GM23248 (cell line): ENCODE measurements at places on chromosomes 2 and 18. TPM values are rescaled to one million over a fixed set of nuclear protein-coding genes. Genes with fewer than 3 reads are reported as not detected.

The LINC00305 gene
- not detected in 2 replicates for polyA plus RNA-seq

The DLGAP1 gene
- polyA plus RNA-seq = 0.13 and 0.29 TPM in 2 replicates

The FBXO15 gene
- polyA plus RNA-seq = 0.54 and 1.1 TPM in 2 replicates

The ACVR2A gene
- polyA plus RNA-seq = 32.0 and 33.1 TPM in 2 replicates

- H3K27me3 ChIP-seq = no peaks in the 10 kb centered on the region
- DNase-seq = no peak
Observed at GRCh38 chr2:64853306-64853705, 135.9 kb upstream of the SLC1A4 start.

DNA sequence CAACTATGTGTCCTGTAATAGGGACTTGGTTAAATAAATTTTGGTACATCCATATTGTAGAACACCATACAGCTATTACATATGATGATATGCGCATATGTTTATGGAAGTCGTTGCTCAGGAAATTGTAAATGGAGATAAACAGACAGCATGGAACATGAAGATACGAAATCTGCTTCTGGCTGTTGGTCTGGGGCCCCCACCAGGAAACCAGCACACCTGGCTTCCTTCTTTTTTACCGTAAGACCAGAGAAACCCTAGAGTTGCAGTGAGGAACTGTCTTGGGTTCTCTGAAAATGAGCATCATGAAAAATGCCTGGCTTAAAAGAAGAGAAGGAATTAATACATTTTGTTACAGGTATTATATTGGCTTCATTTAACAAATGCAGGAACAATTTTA is 40.8 kb downstream of the SPTBN1 start:
- peaks cover 8% of the 10 kb centered on the region for H3K4me1 ChIP-seq
- H3K36me3 ChIP-seq = no peaks in the 10 kb centered on the region
- no peak overlapping the region for H3K27ac ChIP-seq
- no peak for DNase-seq
- H3K27me3 ChIP-seq = no peaks in the 10 kb centered on the region

DNA sequence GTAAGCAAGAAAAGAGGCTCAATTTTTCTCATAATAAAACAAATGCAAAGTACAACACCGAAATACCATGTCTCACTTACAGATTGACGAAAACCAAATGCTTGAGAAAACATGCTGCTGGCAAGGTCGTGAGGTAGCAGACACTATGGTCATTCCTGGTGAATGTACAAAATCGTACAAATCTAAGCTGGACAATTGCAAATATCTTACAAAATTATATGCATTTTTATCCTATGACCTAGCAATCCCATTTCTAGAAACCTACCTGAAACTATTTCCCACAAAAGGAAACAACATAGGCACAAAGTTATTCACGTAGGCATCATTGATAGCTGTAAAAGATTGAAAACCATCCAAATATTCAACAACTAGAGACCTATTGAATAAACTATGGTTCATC is 54.0 kb downstream of the SCG2 start:
- no peaks in the 10 kb centered on the region for H3K36me3 ChIP-seq
- H3K4me3 ChIP-seq = no peak overlapping the region
- H3K27ac ChIP-seq = no peak overlapping the region
- DNase-seq = no peak
- peaks cover 16% of the 10 kb centered on the region for H3K4me1 ChIP-seq

- H3K4me3 ChIP-seq = no peak overlapping the region
- H3K36me3 ChIP-seq = no peaks in the 10 kb centered on the region
- DNase-seq = no peak
Observed at GRCh38 chr2:239912938-239913635, 112.1 kb downstream of the NDUFA10 start.

DNA sequence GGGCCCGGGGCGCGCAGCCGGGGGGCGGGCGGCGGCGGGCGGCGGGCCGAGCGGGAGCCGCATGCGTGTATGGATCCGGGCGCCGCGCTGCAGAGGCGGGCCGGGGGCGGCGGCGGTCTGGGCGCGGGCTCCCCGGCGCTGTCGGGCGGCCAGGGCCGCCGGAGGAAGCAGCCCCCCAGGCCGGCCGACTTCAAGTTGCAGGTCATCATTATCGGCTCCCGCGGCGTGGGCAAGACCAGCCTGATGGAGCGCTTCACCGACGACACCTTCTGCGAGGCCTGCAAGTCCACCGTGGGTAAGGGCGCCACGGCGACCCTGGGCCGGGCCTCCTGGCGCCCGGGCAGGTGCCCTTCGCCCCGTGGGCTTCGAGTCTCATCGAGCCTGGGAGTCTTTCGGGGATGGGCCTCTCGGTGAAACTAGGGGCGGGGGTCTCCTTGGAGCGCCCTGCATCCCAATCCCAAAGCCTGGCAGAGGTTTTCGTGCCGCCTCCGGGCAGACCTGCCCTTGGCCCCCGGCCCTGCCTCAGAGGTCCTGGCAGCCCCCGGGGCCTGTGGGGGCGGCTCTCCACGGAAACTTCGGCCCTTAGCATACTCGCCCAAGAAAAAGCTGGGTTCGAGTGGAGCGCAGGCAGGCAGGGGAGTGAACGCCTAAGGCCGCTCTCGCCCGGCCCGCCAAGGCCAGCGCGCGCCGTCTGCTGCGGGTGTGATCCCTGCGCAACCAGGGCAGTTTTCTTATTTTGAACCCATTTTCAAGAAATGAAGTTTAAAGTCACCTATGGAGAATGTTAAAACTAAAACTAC is 622 bp downstream of the RAB12 start:
- H3K4me3 ChIP-seq = peak overlapping the region; percentile 76
- H3K27me3 ChIP-seq = no peaks in the 10 kb centered on the region
- H3K27ac ChIP-seq = peak overlapping the region; percentile 41
- DNase-seq = peak; percentile 63
- no peaks in the 10 kb centered on the region for H3K36me3 ChIP-seq
- H3K4me1 ChIP-seq = peaks cover 30% of the 10 kb centered on the region; the same call in 1 of the 2 replicates

GRCh38 chr18:10519999-10520935 is 5.6 kb upstream of the NAPG start:
- H3K27me3 ChIP-seq = no peaks in the 10 kb centered on the region
- peak overlapping the region; percentile 53 for H3K27ac ChIP-seq
- H3K36me3 ChIP-seq = no peaks in the 10 kb centered on the region

DNA sequence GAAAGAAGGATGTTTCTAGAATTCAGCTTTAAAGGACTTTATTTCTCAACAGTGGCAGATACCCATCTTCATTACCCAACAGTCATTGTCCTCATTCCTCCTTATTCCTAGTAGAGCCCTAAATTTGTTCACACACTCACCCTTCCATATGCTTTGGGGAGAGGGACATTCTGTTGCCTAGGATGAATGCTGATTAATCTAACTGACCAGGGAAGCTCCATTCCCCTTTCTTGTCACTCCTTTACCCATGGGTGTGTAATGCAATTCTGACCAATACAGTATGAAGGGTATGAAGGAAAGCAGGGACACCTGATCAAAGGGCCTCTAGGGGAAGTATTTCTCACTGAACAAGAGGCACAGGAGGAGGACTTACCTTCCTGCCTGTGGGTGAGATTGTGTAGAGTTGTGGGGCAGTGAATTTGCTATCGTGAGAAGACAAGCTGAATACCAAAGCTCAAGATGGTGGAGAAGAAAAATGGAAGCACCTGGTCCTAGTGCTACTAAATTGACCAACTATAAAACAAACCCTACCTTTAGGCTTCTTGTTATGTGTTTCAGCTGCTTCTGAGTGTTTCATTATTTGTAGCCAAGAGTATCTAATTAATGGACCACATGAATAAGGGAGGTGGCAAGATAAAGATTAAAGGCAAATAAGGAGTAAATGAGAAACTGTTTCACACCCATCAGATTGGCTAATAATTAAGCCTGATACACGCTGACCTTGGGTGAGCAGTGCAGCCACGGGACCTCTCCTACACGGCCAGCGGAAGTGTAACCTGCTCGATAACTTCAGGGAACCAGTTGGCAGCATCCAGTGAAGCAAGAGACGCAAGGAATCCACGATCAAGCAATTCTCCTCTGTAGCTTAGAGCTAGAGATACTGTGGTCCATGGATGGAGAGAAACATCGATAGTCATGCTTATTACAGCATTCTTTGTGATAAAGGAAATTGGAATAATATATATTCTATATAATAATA is 202.3 kb downstream of the MYCN start:
- no peak for DNase-seq
- H3K27ac ChIP-seq = no peak overlapping the region
- no peak overlapping the region for H3K4me3 ChIP-seq
- no peaks in the 10 kb centered on the region for H3K4me1 ChIP-seq
- H3K36me3 ChIP-seq = no peaks in the 10 kb centered on the region
- H3K27me3 ChIP-seq = no peaks in the 10 kb centered on the region

- H3K4me3 ChIP-seq = no peak overlapping the region
- no peaks in the 10 kb centered on the region for H3K27me3 ChIP-seq
- DNase-seq = no peak
- no peak overlapping the region for H3K27ac ChIP-seq
- no peaks in the 10 kb centered on the region for H3K36me3 ChIP-seq
Observed at GRCh38 chr2:195603998-195604397, 53.0 kb upstream of the SLC39A10 start.

DNA sequence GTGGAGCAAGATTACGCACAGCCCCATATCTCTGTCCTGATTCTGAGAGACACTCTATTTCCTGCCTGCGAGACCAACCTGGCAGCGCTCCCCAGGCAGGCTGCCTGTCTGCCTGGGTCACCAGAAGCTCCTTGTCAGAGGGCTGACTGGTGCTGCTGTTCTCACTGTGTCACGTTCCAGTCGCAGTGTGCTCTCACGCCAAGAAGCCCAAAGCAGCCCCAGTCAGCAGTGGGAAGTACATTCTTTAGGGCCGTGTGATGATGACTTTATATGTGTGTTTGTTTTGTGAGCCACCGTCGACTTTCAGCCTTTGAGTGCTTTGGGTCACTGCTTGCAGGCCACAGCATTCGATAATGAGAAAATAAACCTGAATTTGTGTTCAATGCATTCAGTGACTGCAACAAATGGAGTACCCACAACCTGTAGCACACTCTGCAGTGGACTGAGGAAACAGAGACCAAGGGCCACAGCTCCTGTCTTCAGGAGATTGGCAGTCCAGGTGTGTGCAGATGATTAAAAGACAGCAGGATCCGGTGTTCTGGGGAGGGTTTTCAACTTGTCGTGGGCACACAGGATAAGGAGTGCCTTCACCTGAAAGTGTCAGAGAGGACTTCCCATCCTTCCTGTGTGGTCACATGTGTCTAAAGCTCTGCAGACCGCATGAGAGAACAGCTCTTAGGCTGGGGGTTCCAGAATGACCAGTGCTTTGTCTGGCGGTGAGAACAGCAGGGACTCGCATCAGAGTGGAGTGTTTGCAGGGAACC is 4.8 kb downstream of the TNFRSF11A start:
- peak; percentile 92 for DNase-seq
- peaks cover 31% of the 10 kb centered on the region for H3K27me3 ChIP-seq
- H3K4me3 ChIP-seq = no peak overlapping the region
- H3K4me1 ChIP-seq = peaks cover 14% of the 10 kb centered on the region
- peak overlapping the region; percentile 38 for H3K27ac ChIP-seq

GRCh38 chr2:170813611-170814532 is 2.8 kb upstream of the GAD1 start:
- H3K4me1 ChIP-seq = 0 out of 2 replicates have a peak, but pooled peaks cover 6% of the 10 kb centered on the region
- peaks cover 40% of the 10 kb centered on the region for H3K27me3 ChIP-seq
- DNase-seq = peak; percentile 77
- no peaks in the 10 kb centered on the region for H3K36me3 ChIP-seq
- no peak overlapping the region for H3K27ac ChIP-seq

- no peak overlapping the region for H3K27ac ChIP-seq
- peaks cover 72% of the 10 kb centered on the region for H3K27me3 ChIP-seq
- no peak for DNase-seq
- no peaks in the 10 kb centered on the region for H3K4me1 ChIP-seq
Observed at GRCh38 chr2:111035830-111036441, 84.8 kb upstream of the BCL2L11 start.

DNA sequence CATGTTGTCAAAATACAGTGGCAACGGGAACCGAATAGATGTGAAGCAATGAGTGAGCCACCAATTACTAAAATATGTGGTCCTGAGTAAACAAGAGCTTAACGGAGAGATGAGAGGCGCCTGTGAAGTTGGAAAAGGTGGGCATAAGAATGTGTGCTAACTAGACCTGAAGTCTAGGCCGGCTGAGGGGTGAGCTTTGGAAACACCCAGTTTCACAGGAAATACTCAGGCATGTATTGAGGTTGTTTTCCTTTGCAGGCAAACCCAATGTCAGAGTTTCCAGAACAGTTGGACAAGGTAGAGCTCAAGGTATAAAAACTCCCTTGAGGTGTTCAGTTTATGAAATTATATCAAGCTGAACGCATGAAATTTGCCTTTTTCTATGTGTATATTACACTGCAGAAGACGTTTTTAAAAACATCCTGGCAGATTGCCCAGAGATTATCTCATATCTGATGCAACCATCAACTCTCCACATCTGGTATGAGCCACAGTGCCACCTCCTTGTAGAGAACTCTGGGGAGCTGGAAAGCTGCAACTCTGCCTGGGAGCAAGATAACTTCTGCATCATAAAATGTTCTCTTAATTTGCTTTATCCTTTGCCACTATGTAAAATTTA is 3.9 kb upstream of the WDSUB1 start:
- peak; percentile 93 for DNase-seq
- H3K36me3 ChIP-seq = no peaks in the 10 kb centered on the region
- peak overlapping the region; percentile 69 for H3K27ac ChIP-seq
- H3K27me3 ChIP-seq = no peaks in the 10 kb centered on the region
- H3K4me1 ChIP-seq = peaks cover 20% of the 10 kb centered on the region
- peak overlapping the region; percentile 27; the same call in 1 of the 2 replicates for H3K4me3 ChIP-seq

GRCh38 chr2:231297108-231297908 is 98.2 kb upstream of the B3GNT7 start:
- no peaks in the 10 kb centered on the region for H3K27me3 ChIP-seq
- no peak overlapping the region for H3K4me3 ChIP-seq
- no peaks in the 10 kb centered on the region for H3K36me3 ChIP-seq
- no peak overlapping the region for H3K27ac ChIP-seq
- peak; percentile 74 for DNase-seq

DNA sequence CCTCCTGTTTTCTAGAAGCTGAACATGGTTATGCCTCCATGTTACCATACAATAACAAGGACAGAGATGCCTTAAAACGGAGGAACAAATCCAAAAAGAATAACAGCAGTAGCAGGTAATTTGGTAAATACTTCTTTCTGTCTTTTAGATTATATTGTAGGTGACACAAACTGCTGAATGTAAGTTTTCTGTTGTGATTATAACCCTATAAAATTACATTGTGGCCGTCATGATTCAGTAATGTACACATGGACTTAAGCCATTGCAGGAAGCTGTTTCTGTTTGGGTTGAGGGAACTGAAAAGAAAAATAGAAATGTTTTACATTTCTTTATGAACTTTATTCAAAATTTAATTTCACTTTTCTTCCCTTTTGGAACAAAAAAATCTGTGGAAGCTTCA is 1.2 kb downstream of the MXD1 start:
- H3K4me1 ChIP-seq = peaks cover 28% of the 10 kb centered on the region
- DNase-seq = no peak
- H3K36me3 ChIP-seq = peaks cover 5% of the 10 kb centered on the region; the same call in 1 of the 2 replicates
- 0 out of 2 replicates have a peak overlapping the region, but pooled peaks have one; percentile 7 for H3K27ac ChIP-seq
- no peaks in the 10 kb centered on the region for H3K27me3 ChIP-seq

- H3K4me1 ChIP-seq = no peaks in the 10 kb centered on the region
- no peak overlapping the region for H3K27ac ChIP-seq
- H3K27me3 ChIP-seq = no peaks in the 10 kb centered on the region
- H3K36me3 ChIP-seq = no peaks in the 10 kb centered on the region
Observed at GRCh38 chr18:60676815-60677214, 304.2 kb upstream of the MC4R start.
